ENCODE measurements at places on chromosomes 3 and 15.

- no peak for DNase-seq
Observed at GRCh38 chr3:42524751-42525150, 22.3 kb downstream of the VIPR1 start.

DNA sequence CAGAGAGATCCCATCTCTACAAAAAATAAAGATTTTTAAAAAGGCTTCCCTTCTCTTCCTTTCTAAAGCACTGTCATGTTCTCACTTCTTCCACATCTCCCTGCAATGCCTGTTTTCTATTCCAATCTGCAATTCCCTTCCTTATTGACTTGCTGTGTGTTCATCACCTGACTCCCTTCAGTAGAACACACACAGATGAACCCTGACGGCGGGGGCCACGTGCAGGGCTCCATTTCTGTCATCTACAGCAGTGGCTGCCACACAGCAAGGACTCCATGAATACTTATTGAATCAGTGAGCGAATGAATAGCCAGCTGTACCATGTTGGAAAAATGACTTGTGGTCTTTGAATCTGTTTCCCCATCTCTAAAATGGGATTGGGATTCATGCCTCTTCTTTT lies 26.1 kb downstream of the BHLHE40 start:
- no peak for DNase-seq

DNA sequence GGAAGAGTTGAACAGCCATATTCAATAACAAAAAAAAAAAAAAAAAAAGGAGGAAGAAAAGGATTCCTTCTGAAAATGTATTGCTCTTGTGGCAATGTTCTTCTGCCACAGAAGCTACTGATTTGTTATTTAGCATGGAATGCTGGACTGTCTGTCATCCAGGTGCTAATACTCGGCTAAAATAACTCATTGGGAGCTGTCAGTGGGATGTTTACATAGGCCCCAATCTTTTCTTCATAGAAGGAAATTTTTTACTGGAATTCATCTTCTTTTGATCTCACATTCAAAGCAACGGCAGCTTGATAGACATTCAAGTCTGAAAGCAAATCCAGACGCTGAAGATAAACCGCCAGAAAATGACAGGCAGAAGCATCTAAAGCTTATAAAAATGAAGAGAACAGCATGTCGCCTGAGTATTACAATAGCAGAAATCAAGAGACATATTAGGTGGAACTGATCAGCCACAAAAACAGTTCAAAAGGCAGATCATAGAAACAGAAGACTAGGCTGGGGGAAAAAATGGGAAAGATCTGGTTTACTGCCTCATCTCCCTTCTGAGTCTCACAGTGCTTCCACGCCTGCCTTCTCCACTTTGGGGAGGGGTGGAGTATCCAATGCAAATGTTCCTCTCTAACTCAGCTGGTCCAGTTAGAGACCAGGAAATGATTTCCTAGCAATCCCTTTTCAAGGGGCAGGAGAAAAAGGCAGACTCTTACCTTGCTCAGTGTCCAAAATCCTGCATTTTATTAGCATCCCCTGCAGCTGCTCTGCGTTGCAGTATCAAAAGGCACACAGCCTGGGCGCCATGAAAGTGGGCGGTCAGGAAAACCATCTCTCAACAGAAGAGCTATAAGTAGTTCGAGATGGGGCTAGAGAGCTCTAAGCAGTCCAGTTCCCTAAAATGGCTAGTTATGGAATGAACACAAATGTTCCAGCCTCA lies 451.9 kb downstream of the FOXP1 start:
- DNase-seq: no peak

GRCh38 chr3:73804204-73804603 lies 179.5 kb upstream of the PDZRN3 start:
- no peak for DNase-seq

DNA sequence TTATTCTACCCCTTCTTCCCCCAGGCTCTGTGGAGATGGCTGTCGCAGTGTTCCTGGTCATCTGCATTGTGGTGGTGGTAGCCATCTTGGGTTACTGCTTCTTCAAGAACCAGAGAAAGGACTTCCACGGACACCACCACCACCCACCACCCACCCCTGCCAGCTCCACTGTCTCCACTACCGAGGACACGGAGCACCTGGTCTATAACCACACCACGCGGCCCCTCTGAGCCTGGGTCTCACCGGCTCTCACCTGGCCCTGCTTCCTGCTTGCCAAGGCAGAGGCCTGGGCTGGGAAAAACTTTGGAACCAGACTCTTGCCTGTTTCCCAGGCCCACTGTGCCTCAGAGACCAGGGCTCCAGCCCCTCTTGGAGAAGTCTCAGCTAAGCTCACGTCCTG lies 12.9 kb downstream of the SPINT1 start:
- DNase-seq: no peak
